ENCODE measurements at places on chromosomes 11 and 22. TPM values are rescaled to one million over a fixed set of nuclear protein-coding genes. Genes with fewer than 3 reads are reported as not detected.

The MUC2 gene
- total RNA-seq, result not detected

The WNT7B gene
- total RNA-seq, result not detected

- no peak for DNase-seq
- peak overlapping the region; percentile 91 for H3K4me3 ChIP-seq
- no peak overlapping the region for H3K27ac ChIP-seq
- no peaks in the 10 kb centered on the region for H3K4me1 ChIP-seq
These were observed 1.1 kb downstream of the DPF2 start for GRCh38 chr11:65334696-65335295.

The CPT1A gene
- 2.8 TPM for total RNA-seq

GRCh38 chr11:75277991-75278790 lies 37.6 kb downstream of the TPBGL start:
- DNase-seq, result no peak
- H3K4me1 ChIP-seq, result peaks cover 14% of the 10 kb centered on the region
- H3K27me3 ChIP-seq, result no peaks in the 10 kb centered on the region
- H3K36me3 ChIP-seq, result peaks cover 80% of the 10 kb centered on the region
- H3K27ac ChIP-seq, result no peak overlapping the region
- no peak overlapping the region for H3K4me3 ChIP-seq

GRCh38 chr11:83764643-83765042 lies 478.5 kb upstream of the CCDC90B start:
- H3K36me3 ChIP-seq, result no peaks in the 10 kb centered on the region
- DNase-seq, result no peak
- no peaks in the 10 kb centered on the region for H3K27me3 ChIP-seq
- H3K4me3 ChIP-seq, result no peak overlapping the region
- no peak overlapping the region for H3K27ac ChIP-seq
- no peaks in the 10 kb centered on the region for H3K4me1 ChIP-seq

DNA sequence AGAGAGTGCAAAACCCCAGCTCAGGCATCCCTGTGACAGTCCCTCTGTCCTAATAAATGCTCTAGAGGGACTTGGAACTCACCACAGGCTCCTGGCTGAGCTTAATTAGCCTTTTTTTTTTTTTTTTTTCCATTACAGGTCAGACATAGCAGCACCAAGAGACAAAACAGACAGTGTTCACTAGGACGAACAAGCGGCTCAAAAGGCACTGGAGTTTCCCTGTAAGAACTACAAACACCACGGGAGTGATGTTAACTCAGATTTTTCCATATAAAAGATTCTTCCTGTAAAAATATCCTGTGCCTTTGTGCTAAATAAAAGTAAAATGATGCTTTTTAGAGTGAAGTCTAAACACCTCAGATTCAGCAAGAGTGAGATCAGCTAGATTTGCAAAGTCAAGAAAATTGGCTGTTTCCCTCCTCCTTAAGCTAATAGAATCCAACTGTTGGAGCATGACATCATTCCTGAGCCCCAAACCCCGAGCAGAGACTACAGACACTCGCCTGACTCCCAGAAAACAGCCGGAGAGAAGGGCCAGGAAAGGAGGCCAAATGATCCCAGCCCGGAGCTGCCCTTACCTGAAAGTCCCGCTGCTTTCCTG lies 101.0 kb upstream of the AKIP1 start:
- H3K27me3 ChIP-seq, result no peaks in the 10 kb centered on the region
- H3K36me3 ChIP-seq, result peaks cover 23% of the 10 kb centered on the region
- H3K4me3 ChIP-seq, result peak overlapping the region; percentile 99
- DNase-seq, result no peak
- peaks cover 45% of the 10 kb centered on the region for H3K4me1 ChIP-seq
- H3K27ac ChIP-seq, result peak overlapping the region; percentile 84

The KRTAP5-2 gene
- not detected for total RNA-seq

DNA sequence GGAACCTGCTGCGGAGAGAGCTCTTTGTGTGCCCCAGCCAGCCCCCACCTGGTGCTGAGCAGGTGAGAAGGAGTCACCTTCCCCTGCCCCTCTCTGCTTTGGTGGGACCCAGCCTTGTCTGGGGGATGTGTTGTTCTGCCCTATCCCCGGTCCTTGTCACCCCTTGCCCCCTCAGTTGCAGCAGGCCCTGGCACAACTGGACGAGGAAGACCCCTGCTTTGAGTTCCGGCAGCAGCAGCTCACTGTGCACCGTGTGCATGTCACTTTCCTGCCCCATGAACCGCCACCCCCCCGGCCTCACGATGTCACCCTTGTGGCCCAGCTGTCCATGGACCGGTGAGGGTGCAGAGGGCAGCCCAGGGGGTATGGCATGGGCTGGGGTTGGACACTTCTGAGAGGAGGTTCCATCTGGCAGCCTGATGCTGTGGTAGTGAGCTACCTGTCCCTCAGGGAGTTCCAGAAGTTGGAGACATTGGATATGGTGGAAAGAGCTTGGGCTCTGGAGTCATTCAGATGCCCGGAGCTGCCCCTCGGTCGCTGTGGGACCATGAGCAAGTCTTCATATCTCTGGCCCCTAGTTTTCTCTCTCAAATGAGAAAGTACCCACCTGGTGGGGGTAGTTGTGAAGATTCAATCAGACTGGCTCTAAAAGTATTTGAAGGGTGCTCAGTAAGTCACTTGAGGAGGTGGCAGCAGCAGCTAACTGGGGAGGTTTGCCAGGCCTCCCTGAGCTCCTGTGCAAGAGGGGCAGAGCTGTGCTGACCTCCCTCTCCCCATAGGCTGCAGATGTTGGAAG lies 4.3 kb downstream of the LARGE2 start:
- no peak overlapping the region for H3K4me3 ChIP-seq
- H3K4me1 ChIP-seq, result no peaks in the 10 kb centered on the region
- no peak for DNase-seq
- H3K27ac ChIP-seq, result no peak overlapping the region
- peaks cover 22% of the 10 kb centered on the region for H3K27me3 ChIP-seq

DNA sequence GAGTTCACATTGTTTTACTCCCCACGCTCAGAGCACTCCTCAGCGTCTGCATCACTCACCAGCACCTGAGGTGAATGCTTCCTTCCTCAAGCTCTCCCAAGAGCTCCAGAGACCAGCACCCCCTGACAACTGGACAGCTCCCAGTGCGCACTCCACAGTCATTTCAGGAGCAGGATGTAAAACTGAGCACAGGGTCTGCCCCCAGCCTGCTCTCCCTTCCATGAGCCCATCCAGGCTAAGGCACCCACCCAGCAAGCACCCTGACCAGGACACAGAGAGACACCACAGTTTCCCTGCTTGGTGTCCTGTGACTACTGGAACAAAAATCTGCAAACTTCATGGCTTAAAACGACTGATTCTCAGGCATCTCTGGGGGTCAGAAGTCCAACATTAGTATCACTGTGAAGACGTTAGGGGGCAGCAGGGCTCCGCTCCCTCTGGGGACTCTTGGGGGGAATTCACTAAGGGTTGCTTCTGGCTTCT lies 3.3 kb downstream of the SCGB1D2 start:
- peak; percentile 92 for DNase-seq
- no peaks in the 10 kb centered on the region for H3K4me1 ChIP-seq
- no peaks in the 10 kb centered on the region for H3K27me3 ChIP-seq
- H3K36me3 ChIP-seq, result no peaks in the 10 kb centered on the region
- no peak overlapping the region for H3K4me3 ChIP-seq

GRCh38 chr22:41982865-41983264 lies 13.6 kb downstream of the SEPTIN3 start:
- peaks cover 10% of the 10 kb centered on the region for H3K27me3 ChIP-seq
- no peak overlapping the region for H3K27ac ChIP-seq
- no peak for DNase-seq
- no peaks in the 10 kb centered on the region for H3K4me1 ChIP-seq
- no peak overlapping the region for H3K4me3 ChIP-seq
- H3K36me3 ChIP-seq, result no peaks in the 10 kb centered on the region
